ENCODE measurements at places on chromosomes 1 and 21.

DNA sequence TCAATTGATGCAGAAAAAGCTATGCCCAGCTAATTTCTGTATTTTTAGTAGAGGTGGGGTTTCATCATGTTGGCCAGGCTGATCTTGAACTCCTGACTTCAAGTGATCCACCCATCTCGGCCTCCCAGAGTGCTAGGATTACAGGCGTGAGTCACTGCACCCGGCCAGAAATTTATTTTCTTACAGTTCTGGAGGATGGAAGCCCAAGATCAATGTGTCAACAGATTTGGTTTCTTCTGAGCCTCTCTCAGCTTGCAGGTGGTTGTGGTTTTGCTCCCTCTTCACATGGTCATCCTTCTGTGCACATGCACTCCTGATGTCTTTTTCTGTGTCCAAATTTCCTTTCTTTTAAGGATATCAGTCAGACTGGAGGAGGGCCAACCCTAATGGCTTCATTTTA, 35.6 kb downstream of the SHCBP1L start:
- no peak for DNase-seq

- DNase-seq: no peak
These were observed 32.9 kb upstream of the ATP2B4 start for GRCh38 chr1:203593723-203594122.

DNA sequence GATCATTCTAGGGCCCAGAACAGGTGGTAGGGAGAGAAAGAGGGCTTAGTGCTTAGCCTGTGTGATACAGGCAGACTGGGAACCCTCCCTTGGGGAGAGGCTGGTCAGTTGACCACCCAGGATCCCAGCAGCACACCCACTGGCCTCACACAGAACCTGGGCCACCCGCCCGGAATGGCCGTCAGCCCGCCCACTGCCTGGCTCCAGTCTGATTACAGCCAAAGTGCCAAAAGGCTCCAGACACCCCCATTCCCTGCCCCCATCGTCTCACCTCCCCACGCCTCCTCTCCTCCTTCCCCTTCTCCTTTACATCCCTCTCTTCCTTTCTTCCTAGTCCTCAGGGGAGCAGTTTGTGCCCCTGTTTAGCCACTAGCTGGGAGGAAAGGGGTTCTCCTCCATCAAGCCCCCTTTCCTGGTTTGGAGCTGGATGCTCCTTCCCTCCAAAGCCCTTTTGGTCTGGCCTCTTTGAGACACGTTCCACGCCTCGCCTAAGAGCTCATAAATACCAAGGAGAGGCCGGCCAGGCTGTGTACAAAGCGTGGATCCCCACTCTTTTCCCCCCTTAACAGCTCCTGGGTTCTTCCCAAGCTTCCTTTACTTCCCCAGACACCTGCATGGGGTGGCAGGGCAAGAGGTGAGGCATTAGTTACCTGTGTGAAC, 4.6 kb upstream of the WNT2B start:
- DNase-seq: no peak

DNA sequence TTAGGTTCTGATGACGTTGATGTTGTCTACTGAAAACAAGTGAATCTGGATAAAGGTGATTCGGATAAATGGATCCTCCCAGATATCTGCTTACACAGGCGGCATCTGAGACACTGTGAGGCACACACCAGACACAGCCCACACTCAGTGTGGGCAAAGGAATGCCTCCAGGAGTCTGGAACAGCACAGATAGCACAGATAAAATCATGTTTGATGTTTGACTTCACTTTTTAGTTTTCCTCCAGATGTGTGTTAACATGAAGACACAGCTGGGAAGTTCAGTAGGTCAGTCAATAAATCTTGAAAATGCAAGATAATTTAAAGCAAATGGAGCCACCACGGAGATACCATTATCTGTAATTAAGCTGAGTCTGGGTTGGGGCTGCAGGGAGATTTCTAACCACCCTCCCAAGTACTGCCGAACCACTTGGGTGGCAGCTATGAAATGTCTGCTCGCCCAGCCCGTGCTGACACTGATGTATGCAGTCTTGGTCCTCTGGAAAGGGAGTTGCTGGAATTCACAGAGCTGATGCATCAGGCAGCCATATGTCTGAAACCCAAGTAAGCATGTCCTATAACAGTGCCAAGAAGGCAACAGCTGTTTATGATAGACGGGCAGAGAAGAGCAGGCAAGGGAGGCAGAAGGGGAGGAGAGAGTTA, 11.7 kb downstream of the CAPN9 start:
- no peak for DNase-seq

DNA sequence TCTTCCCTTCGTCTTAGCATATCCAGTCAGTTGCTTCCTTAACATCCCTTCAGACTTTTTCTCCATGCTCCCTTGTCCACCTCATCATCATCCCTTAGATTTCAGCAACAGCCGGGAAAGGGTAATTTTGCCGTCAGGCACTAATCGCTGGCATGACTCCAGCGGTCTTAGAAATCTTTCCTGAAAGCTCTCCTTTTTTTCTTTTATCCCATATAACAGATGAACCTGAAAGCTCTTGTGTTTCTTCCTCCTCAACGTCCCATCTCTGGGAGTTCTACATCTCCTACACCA, 10.4 kb upstream of the BOLA1 start:
- peak; percentile 53 for DNase-seq

Data from uterus (tissue), 4 donors.